ENCODE measurements at places on chromosomes 16 and 17. TPM values are rescaled to one million over a fixed set of nuclear protein-coding genes. Genes with fewer than 3 reads are reported as not detected.

OTOA gene
- 0.09 TPM for total RNA-seq

ATP1B2 gene
- total RNA-seq, result 0.08 TPM

KRTAP4-5 gene
- not detected for total RNA-seq

NAGS gene
- 1.3 TPM for total RNA-seq

All from A549 treated with dexamethasone at 1 μM for 4 hours (cell line).